ENCODE measurements at places on chromosomes 13 and 19. TPM values are rescaled to one million over a fixed set of nuclear protein-coding genes. Genes with fewer than 3 reads are reported as not detected.

The EHD2 gene
- total RNA-seq, result 0.12 TPM

- no peaks in the 10 kb centered on the region for H3K4me1 ChIP-seq
- DNase-seq, result no peak
- no peaks in the 10 kb centered on the region for H3K36me3 ChIP-seq
Observed at GRCh38 chr13:110323172-110323891, 16.2 kb downstream of the COL4A2 start.

DNA sequence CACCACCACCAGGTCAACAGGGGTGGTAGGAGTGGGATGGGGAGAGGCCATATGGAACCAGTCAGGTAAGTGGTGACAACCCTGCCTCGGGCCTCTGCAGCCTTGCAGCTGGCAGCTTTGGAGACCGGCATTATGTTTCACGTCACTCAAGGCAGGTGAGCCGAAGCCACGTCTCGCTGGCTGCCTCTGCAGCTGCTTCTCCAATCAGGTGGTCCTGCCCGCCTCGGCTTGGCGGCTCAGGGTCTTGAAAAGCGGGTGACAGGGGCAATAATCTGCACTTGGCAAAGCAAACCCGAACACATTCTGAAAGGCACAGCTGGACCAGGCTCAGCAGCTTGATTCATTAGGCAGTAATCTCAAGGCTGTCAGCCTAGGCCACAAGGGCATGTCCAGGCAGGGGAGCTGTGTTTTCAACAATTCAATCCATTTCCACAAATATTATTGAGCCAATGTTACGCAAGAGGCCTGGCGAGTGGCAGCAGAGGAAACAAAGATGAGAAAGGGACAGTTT, 77.4 kb upstream of the PCDH8 start:
- no peak overlapping the region for H3K4me3 ChIP-seq
- no peaks in the 10 kb centered on the region for H3K36me3 ChIP-seq
- H3K4me1 ChIP-seq, result no peaks in the 10 kb centered on the region

DNA sequence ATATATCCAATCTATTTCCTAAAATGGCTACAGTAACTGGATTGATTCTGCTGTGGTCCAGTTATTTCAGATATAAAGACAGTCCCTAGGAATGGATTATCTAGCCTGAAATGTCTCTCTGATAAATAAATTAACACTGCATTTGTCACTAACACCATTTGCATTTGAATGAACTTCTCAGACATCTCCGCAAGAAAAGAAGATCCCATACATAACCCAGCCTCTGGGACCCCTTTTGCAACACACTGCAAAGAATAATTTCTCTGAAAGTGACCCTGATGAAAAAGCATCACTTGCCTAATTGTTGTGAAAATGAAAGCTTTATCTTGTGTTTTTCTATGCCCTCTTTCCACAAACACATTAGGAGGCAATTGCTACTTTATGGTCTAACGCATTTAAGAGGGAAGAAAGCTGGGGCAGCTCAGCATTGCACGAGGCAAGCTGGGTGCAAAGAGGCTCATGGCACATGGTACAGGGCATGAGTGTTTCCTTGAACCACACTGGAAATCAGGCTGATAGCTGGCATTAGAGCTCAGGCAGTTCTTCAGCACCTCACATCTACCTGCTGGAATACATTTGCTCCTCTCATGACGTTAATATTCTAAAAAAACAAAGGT, 379.9 kb downstream of the IRS2 start:
- H3K27ac ChIP-seq, result no peak overlapping the region
- H3K4me1 ChIP-seq, result no peaks in the 10 kb centered on the region
- H3K36me3 ChIP-seq, result no peaks in the 10 kb centered on the region
- H3K4me3 ChIP-seq, result no peak overlapping the region
- H3K27me3 ChIP-seq, result no peaks in the 10 kb centered on the region
- DNase-seq, result no peak

- H3K4me1 ChIP-seq, result peaks cover 9% of the 10 kb centered on the region
- DNase-seq, result no peak
- H3K27ac ChIP-seq, result no peak overlapping the region
- H3K4me3 ChIP-seq, result no peak overlapping the region
- peaks cover 18% of the 10 kb centered on the region for H3K36me3 ChIP-seq
Observed at GRCh38 chr13:51729866-51730553, 74.0 kb downstream of the DHRS12 start.

DNA sequence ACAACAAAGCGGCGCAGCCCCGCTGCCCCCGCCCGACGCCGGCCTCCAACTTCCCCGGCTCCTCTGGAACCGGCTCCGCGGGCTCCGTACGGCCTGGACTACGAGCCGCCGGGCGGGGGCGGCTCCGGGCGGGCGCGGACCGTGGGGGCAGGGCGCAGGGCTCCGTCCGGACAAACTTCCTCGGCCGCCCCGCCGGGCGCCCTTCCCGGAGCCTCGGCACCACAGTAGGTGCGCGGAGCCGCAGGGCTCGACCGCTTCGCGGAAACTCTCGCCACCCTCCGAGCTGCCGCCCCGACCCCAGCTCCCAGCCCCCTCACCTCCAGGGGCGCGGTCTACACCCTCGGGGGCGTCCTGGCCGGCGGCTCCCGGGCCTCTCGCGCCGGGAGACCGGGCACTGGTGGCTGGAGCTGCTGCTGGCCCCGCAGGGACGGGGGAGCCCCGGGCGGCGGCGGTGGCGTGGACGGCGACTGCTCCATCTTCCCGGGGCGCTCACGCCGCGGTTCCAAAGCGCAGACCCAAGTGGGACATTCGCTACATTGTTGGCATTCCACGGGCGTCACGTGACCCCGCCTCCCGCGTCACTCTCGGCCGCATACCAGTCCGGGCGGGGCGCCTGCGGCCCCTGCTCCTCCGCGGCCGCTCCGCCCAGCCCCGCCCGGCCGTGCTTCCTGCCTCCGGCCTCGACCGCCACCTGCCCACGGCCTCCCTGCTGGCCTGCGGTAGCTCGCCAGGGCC, at the start of gene LATS2:
TSS of gene LATS2 (minus strand) at position 558 of the 735 bp plus-strand sequence. CDS start 15,560 bp downstream, outside the sequence.
- no peaks in the 10 kb centered on the region for H3K36me3 ChIP-seq
- peaks cover 19% of the 10 kb centered on the region for H3K4me1 ChIP-seq
- peak within 1 kb of the TSS; percentile 75 for H3K27ac ChIP-seq

DNA sequence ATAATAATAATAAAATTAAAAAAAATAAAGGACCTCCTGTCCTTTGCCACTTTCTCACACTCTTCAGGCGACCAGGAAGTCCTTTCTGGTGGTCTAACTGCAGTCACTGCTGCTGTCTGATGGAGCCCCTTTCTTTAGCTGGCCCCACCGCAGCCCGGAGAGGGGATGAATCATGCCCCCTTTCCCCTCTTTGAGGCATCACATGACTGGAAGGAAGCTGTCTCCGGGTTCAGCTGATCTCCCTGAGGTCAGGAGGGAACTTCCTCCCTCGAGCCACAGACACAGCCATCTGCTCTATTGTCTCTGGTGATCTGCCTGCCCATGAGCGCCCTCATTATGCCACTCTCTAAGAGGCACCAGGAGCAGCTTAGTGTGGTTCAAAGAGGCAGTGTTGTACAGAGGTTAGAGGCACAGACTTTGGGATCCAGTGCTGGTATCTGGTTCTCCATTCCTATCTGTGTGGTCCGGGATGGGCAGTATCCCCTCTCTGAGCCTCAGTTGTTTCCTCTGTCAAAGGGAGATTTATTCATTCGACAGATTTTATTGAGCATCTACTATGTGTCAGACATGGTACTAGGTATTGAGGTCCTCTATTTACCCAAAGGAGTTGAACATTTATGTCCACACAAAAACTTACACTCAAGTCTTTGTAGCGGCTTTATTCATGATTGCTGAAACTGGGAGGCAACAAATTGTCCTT, 30.0 kb downstream of the VAV1 start:
- H3K4me3 ChIP-seq, result peak overlapping the region; percentile 28
- DNase-seq, result peak; percentile 84
- no peaks in the 10 kb centered on the region for H3K36me3 ChIP-seq
- peak overlapping the region; percentile 85 for H3K27ac ChIP-seq
